ENCODE measurements at places on chromosomes 13 and 19.

- peak; percentile 88 for DNase-seq
These were observed 5.5 kb downstream of the IER2 start for GRCh38 chr19:13155472-13156359.

DNA sequence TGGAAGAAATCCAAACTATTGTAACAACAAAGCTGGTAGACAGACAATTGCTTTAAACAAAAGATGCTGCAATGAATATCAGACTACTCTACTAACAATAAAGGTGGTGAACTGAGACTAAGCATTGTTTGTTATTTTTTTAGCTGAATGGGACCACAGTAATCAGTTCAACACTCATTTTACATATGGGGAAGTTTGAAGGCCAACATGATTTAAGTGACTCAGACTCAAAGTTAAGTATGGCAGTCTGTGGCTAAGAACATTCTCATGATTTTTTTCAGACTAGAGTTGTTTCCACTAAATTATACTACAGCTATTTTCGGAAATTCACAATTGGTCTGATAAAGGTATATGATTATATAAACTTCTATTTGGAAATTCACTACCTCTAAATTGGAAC is 10.4 kb downstream of the EXOSC8 start:
- DNase-seq: no peak

- no peak for DNase-seq
These were observed 14.5 kb upstream of the LAIR1 start for GRCh38 chr19:54379187-54379678.

DNA sequence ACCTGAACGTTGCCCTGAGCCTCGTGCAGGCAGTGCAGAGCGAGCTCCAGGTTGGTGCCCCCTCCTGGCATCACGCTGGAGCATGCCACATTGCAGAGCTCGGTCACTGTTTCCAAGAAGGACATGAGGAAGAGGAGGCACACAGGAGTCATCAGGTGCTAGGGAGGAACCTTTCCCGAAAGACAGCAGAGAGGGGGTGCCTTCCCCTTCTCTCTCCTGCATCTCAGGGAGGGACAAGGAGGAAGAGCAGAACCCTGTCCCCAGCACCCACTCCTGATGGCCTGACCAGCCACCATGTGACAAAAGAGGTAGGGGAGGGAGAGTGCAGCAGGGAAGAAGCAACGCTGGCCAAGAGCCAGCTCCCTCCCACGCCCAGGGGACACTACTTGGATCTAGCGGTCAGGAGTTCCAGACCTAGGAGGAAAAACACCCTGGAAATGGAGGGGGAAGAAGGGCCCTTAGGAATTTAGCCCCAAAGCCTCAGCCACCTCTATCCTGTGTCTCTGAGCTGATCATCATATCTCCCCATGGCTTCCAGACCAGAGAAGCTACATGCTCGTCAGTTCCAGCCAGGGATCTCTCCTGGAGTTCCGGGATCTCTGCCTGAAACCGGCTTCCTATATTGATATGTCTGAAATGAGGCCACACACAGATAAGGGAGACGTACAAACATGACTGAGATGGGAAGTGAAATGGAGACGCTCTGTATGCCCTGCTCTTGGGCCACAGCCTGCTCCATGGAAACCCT is 17.0 kb upstream of the NAPA start:
- DNase-seq: no peak

Measured in transverse colon (tissue), 4 donors.